ENCODE measurements at places on chromosomes 1 and 21. TPM values are rescaled to one million over a fixed set of nuclear protein-coding genes. Genes with fewer than 3 reads are reported as not detected.

Gene SH2D1B
- not detected for total RNA-seq

Gene FCN3
- total RNA-seq = 36.6 TPM

Gene PLEKHA6
- 18.1 TPM for total RNA-seq

Gene MMEL1
- total RNA-seq = not detected

Gene LYPD8
- total RNA-seq = not detected

Gene ASTN1
- 1.3 TPM for total RNA-seq

Gene TMOD4
- total RNA-seq = not detected

Gene XKR8
- 6.8 TPM for total RNA-seq

Gene SPOCD1
- not detected for total RNA-seq

Gene S100A7A
- not detected for total RNA-seq

Gene ARTN
- total RNA-seq = not detected

Gene CHIA
- not detected for total RNA-seq

Gene S100B
- total RNA-seq = 4.5 TPM

Gene CCDC185
- total RNA-seq = not detected

DNA sequence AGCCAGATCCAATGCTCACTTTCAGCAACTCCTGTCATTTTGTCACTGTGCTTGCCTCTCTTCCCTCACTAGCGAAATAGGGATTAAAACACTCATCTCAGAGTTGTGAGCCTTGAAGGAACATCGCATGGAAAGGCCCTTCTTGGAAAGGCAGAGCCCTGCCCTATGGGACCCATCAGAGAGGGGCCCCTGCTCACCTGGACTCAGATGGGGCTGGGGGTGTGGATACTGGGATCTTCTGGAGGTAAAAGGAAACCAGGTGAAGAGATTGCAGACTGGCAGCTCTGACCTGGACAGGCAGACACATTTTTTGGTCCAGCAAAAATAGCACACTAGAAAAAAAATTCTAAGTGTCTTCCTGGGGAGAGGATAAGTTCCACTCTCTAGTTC, 54.2 kb upstream of the EPS8L3 start:
- DNase-seq = peak; percentile 40

DNA sequence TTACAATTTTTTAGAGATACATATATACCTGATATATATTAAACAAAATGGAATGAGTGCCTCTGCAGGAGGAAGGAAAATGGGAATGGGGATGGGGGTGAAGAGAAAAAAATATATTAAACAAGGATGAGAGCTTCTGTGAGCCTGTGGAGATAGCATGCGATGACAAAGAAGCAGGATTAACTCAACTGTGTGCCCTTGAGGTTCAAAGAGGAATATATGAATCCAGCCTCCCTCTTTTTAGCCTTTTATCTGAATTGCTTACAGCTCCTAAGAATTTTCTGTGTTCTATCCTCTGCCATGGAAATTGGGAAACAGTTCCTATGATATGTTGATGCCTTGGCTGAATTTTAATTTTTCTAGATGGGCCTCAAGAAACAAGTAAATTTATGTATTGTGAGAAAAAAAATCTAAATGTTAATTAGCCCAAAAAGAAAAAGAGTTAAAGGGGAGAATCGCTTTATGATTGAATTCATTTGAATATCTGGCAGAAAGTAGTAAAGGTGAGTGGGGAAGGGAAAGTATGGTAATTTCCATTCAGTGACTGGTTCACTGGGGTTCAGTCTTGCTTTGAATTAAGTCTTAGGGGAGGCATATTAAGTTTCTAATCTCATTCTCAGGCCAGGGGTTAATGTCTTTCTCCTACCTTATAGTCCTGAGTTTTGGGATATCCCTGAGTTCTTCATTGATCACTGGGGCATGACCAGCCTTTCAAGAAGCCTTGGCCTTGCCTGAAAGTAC, 106.3 kb upstream of the HMCN1 start:
- no peak for DNase-seq

GRCh38 chr1:184889166-184889565, 85.1 kb downstream of the NIBAN1 start:
- DNase-seq = no peak

DNA sequence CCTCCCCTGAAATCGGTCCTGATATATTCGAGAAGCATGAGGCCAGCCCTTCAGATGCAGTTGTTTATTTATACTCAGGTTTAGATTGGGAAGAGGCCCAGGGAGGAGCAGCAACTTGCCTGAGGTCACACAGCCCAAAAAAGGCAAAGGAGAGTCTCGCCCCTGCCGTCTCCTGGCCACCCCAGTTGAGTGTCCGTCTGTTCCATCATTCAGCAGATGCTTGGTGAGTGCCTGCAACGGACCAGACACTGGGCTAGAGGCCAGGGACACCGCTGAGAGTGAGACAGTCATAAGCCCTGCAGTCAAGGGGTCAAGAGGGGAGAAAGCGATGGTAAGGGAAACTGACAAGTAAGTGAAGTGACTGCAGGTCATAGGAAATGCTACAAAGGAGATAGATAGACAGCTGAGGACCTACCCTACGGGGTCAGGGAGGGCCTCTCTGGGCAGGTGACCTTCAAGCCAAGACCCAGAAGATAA, 15.4 kb upstream of the SELENON start:
- no peak for DNase-seq

DNA sequence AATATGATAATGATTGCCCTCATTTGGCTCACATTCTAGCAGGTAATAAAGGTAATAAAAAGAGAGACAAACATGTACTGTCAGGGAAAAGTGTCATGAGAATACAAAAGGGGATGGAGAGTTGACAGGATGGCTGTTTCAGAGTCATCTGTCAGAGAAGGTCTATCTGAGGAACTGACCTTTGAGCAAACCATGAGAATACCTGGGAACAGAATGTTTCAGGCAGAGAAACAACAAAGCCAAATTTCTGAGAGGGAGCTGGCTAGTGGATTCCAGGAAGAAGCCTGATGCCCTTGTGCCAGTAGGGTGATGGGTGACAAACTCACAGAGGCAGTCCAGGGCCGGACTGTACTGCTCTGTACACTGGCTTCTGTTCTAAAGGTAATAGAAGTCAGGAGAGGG, 107.2 kb downstream of the C1orf21 start:
- DNase-seq = no peak

DNA sequence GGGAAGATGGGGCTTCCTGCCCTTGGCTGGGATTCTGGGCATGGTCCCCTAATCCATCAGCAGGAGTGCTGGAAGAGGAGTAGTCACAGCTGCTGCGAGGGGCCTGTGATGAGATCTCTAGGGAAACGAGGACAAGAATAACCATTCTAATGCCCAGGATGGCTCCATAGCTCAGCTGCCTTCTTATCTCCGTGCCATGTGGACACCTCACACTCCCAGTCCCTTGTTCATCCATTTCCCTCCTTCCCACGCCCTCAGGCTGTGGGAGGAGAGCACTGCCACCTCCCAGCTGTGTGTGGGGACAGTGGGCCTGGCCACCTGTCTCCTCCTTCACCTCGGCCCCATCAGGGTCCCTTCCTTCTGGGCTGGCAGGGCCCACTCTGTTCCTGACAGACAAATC, 16.1 kb upstream of the ETV3 start:
- DNase-seq = no peak

DNA sequence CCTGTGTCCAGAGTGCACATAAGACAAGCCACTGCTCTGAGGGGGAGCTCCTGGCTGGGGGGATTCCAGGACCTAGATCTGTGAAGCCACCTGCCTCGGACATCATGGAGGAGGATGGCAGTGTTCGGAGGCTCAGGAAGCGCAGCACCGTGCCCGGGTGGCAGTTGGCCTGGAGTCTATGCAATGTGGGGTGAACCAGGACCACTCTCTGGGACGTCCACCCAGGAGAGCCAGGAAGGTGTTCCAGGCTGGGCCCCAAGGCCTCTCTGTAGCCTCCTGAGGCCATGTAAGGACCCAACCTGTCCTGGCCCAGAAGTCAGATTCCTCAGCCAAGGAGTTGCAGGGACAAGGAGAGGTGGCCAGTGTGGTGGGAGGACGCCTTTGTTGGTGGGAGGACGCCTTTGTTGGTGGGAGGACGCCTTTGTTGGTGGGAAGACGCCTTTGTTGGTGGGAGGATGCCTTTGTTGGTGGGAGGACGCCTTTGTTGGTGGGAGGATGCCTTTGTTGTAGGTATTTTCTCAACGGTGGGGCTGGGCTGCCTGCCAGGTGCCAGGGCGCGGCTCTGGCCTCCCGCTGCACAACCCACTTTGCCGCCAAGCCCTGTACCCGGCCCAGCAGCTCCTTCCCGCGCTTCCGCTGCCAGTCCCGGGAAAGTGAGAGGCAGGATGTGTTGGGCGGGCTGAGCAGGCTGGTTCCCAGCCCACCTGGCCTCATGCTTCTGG, 30.6 kb upstream of the BMP8B start:
- no peak for DNase-seq

GRCh38 chr1:212677136-212677535, 22.5 kb downstream of the BATF3 start:
- peak; percentile 18 for DNase-seq

DNA sequence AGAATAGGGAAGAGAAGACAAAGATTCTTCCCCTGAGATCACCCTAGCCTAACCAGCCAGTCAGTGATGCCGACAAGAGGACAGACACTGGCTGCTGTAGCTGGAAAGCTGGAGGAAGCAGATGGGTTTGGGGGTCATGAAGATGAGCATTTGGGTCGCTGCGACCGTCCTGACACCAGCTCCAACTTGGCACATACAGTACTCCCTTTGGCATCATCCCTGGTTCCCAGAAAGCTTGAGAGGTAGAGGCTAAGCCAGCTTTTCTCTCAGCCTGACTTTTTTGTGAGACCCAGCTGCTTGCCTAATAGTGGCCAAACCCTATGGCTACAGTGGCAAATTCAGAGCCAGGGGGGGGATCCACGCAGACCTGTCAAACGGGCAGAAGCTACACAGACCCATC, 43.0 kb upstream of the IKBKE start:
- DNase-seq = no peak

GRCh38 chr1:207908107-207908734, 2.7 kb downstream of the CD34 start:
- DNase-seq = peak; percentile 90

GRCh38 chr21:21547368-21547953, 549.3 kb downstream of the NCAM2 start:
- DNase-seq = no peak

DNA sequence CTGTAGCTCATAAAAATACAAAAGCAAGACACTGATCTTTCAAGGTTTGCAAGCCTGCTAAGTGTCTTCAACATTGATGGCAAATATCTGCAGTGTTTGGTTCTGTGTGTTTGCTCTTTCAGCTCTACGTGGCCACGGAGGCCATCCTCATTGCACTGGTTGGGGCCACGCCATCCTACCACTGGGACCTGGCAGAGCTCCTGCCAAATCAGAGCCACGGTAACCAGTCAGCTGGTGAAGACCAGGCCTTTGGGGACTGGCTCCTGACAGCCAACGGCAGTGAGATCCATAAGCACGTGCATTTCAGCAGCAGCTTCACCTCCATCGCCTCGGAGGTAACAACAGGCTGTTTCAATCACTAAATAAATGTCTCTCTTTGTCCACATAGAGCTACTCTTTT, 15.6 kb downstream of the SLC22A15 start:
- no peak for DNase-seq

DNA sequence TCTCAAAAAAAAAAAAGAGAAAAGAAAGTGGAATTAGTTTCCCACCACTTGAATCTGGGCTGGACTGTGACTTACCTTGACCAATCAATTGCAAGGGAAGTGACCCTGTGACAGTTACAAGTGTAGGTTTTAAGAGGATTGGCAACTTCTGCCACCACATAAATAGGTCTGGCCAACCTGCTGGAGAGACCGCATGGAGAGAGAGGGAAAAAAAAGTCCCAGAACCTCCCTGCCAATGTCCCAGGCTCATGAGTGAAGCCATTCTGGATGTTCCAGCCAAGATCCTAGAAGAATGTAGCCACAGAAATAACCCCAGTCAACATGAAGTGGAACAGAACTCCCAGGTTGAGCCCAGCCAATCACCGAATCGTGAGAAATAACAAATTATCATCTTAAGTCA, 11.8 kb upstream of the ZMYM6 start:
- no peak for DNase-seq

DNA sequence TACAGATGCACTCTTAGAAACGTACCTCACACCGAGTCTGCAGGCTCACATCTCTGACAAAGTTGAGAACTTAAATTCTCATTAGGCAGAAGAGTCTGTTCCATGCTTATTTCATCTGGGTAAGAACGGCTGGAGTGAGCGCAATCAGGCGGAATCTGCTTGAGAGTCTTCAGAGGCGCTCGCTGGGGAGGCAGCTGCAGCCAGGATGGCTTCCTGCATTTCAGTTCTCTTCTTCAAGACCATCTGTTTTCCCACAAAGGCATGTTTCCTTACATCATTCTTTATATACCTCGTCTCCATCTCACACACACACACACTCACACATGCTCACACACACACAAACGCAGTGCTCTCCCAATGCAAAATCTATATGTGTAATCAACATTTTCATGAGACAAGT, 497.1 kb downstream of the AJAP1 start:
- DNase-seq = no peak

- DNase-seq = no peak
Observed at GRCh38 chr1:36624466-36624865, 141.8 kb upstream of the CSF3R start.

DNA sequence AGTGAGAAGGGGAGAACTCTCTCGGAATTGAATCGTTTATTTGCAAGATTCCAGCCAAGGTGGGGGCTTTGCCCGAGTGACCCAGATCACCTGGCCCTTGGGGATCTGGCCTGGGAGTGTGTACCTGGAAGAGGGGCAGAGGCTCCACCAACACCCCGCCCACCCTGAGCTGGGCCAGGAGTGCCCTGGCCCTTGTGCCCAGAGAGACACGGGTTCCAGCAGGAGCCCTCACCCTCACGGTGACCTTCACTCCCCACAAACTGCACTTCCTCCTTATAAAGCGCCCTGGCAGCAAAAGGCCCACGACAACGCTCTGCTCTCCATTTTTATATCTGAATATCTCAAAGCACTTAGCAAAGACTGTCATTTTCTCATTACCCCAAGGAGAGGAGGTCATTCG, 16.6 kb downstream of the CASZ1 start:
- DNase-seq = no peak

GRCh38 chr1:111127923-111128643, 11.8 kb downstream of the DRAM2 start:
- DNase-seq = no peak

DNA sequence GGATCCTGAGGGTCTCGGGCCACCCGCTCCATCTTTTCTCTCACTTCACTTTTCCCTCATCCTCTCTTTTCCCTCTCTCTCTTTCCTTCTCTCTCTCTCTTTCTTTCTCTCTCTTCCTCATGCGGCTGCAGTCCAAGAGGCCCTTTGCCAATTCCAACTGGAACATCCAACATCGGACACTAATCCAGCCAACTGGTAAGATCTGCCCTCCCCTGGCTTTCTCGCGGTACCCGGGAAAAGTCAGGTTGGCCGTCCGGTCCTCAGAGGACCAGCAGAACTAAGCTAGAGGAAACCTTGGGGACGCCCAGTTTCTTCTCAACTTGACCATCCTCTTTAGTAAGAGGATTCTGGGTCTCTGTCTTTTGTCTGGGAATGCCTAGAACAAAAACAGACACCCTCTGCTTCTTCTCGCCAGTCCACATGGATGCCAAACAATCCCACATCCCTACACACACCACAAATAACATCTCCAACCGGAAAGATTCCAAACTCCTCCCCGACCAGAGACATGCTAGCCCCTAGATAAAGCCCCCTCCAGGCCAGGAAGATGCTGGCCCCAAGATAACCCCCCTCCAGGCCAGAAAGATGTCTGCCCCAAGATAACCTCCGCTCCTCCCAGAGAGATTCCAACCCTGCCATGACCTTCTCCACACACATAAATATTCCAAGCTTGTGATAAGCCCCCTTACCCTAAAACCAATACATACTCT, 3.2 kb upstream of the SETD4 start:
- no peak for DNase-seq

GRCh38 chr1:201582705-201583442, 43.9 kb downstream of the NAV1 start:
- no peak for DNase-seq

- no peak for DNase-seq
Observed at GRCh38 chr1:228362884-228363450, 43.7 kb downstream of the TRIM11 start.

- DNase-seq = no peak
Observed at GRCh38 chr1:225847610-225848009, 34.6 kb downstream of the TMEM63A start.

Measured in right atrium auricular region (tissue), 2 donors.